ENCODE measurements at places on chromosomes 1 and 21.

- DNase-seq, result no peak
Measured at GRCh38 chr1:181646710-181647109, 163.4 kb downstream of the CACNA1E start.

DNA sequence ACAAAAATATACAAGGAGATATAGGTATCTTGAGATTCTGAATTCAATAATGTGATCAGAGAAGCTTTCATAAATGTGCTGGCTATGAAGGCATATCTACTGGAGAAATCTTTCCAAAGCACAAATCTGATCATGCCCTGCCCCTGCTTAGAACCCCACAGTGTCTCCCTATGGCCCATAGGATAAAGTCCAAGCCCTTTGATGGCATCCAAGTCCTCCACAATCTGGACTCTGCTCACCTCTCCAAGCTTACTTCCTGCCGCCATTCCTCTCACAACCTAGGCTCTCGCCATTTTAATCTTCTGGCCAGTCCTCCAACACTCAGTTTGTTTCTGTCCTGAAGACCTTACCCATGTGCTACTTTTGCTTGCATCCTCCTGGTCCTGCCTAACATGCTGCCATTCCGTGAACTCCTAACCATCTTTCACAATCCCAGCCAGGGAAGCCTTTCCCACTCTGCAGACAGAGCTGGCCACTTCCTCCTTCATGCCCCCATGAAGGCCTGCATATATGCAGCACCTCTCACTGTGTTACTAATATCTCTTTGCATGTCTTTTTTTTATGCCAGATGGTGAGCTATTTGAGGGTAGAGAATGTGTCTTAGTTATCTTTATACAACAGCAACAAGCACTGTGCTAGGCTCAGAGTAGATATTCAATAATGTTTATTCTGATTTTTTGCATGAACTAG, 5.6 kb upstream of the ATP1A1 start:
- DNase-seq, result no peak

DNA sequence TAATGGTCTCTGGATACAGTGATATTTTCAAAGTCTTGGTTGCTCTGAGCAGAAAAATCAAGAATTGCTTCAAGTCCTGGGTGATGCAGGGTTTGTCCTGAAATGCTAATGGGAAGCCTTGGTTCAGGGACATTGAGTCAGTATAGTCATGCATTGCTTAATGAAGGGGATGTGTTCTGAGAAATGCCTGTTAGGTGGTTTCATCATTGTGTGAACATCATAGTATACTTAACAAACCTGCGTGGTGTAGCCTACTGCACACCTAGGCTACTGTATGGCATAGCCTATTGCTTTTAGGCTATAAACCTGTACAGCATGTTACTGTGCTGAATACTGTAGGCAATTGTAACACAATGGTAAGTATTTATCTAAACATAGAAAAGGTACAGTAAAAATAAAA, 36.4 kb downstream of the TBCE start:
- DNase-seq, result no peak

GRCh38 chr1:52913537-52913936, 8.0 kb downstream of the ECHDC2 start:
- DNase-seq, result no peak

GRCh38 chr1:236844499-236845271, 49.6 kb downstream of the MTR start:
- DNase-seq, result no peak

All from right forelimb (tissue), 1 donor.